Stimulated activated CD4-positive, alpha-beta T cell treated with anti-CD3 and anti-CD28 coated beads, Interleukin-1b, Interleukin-23, amount 100 ng/mL, for 24 hours (primary cell): ENCODE measurements at places on chromosomes 3 and 15.

DNA sequence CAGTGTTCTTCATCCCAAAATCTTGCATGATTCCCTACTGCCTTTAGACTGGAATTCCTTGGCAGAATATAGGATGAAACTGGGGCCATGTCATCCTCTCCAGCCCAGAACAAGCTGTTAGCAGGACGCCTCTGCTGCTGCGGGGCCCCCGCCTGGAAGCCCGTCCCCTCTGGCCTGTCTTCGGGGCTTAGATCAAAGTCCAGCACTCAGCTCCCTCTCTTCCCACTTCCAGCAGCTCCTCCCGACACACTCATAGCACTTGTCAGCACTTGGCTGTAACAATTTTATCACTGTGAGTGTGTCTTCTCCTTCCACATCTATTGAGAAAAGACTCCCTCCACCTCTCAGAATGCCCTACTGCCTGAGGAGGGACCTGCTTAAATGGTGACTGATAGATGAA is 112.0 kb upstream of the HACD2 start:
- no peak for DNase-seq

DNA sequence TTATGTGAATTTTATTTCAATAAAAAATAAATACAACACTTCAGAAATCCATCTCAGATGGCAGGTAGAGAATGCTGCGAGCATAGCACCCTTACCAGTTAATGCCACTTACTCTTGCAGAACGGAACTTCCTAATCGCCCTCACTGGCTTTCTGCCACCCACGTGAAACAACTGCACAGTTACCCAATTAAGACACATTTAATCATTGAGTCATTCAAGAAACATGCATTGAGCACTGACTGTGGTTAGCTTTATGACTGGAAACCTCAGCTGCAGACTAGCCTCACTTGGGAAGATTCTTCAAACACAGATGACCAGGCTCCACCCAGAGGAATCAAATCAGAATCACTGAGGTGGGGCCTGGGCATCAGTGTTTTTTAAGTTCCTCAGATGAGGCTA is 5.6 kb upstream of the MFGE8 start:
- DNase-seq = no peak

GRCh38 chr15:71708741-71709140 is 101.6 kb upstream of the NR2E3 start:
- no peak for DNase-seq

DNA sequence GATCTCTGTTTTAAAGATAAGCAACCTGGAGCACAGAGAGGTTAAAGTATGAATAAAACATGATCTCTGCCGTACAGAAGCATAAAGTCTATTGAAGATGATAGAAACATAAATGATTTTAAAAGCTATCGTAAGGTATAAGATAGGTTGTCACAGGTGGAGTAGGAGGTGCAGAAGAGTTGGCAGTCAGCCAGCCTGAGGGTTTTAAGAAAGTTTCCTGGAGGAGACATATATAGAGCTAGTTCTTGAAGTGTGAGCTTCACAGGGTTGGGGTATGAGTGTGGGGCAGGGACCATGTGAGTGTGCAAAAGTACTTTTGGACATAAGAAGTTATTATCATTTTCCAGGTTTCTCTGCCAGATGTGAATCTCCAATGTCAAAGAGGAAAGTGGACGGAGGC is 3.9 kb upstream of the FGF12 start:
- DNase-seq = no peak

- no peak for DNase-seq
These were observed 254.7 kb downstream of the NR1D2 start for GRCh38 chr3:24199775-24200247.

DNA sequence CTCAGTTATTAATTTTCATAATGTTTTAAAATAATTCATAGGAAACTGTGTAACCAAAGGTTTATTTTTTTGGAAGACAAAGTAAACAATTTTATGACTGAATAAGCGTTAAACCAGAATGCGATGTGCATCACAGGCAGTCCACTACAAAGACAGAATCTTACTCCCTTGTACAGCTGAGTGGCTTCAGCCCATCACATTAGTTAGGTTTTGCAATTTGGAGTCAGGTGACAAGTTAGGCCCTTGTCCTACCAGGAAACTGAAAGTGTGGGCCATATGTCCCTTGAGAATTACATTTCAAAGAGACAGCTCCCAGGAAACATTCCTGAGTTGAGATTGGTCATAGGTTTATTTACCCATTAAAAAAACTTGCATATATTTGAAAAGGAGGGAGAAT is 156.3 kb downstream of the MEX3B start:
- DNase-seq = no peak

GRCh38 chr3:8516047-8516661 is 14.5 kb downstream of the LMCD1 start:
- DNase-seq = no peak

DNA sequence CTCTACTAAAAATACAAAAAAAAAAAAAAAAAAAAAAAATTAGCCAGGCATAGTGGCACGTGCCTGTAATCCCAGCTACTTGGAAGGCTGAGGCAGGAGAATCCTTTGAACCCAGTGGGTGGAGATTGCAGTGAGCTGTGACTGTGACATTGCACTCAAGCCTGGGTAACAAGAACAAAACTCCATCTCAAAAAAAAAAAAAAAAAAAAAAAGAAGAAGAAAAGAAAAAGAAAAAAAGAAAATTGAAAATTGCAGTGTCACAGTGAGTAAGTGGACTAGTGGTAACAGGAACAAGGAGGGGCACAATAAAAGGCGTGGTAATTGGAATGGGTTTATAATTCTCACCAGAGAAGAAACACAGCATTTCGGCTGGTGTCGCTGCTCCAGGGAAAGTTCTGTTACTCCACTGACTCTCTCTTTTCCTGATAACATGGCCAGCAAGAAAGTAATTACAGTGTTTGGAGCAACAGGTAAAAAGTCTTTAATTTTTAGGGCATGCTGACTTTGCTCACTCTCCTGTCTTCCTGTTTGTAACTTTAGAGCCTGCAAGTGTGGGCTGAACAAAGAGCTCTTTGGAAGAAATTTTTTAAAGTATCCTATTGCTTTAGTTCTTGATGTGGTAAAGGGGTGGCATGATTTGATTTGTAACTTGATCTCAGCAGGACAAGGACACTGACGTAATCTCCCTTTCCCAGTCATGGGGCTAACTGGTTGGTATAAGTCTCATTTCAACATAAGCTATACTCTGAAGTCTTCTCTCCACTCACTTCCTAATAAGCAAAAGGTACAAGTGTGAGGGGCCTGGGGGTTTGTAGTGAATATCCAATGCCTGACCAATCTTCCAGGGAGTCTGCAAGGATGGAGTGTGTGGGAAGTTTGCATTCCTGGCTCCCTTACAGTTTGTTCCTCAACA is 22.1 kb upstream of the TRA2B start:
- DNase-seq = no peak
